ENCODE measurements at places on chromosomes 6 and 20.
A peak's percentile ranks its signal among the peaks of the same experiment; 100 is the strongest.

- DNase-seq: no peak
Measured at GRCh38 chr6:30601815-30602641, 15.0 kb downstream of the PPP1R10 start.

GRCh38 chr6:162184465-162184864 is 543.1 kb downstream of the PRKN start:
- no peak for DNase-seq

- DNase-seq: no peak
Measured at GRCh38 chr6:154602296-154602695, 91.8 kb upstream of the CNKSR3 start.

DNA sequence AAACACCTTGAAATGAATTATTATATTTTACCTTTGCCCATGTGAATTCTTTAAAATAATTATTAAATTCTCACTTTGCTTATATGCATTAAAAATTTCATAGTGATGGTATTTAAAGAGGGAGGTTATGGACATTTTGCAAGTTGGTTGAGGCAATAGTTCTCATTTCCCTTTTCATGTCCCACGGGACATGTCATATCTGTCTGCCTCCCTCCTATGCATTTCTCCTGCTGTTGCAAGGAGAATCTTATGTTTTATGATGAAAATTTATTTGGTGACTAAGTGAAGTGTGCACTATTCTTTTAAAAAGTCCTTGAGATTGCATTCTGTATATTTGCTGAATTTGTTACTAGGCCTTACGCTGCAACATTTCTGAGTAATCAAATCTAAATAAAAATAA is 67.2 kb downstream of the UTRN start:
- DNase-seq: no peak

DNA sequence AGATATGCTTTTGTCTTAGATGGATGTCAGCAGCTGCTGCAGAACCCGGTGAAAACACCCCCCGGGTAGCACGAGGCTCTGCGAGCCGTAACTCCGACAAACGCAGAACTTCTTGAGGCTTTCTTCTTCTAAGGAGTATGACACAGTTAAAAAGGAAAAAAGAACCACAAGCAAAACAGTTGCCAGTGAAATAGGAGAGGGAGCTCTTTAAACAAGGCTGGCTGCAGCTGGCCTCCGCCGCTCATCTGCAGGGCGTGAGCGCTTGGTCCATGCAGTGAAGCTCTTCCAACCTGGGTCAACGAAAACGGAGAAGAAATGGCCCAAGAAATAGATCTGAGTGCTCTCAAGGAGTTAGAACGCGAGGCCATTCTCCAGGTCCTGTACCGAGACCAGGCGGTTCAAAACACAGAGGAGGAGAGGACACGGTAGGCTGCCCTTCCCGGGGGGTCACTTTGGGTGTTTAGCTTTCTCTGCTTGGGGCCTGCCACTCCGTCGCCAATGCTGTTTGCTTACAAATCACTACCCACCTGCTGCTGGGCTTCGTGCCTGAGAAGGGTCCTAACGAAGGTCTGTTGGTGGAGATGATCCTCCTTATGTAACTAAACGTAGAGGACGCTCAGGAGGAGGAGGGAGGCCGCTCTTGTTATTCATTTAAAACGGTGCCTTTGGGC is 13.2 kb downstream of the SYTL3 start:
- no peak for DNase-seq

- no peak for DNase-seq
Measured at GRCh38 chr6:140480852-140481251, 1106.4 kb upstream of the CITED2 start.

- no peak for DNase-seq
Measured at GRCh38 chr6:151101161-151101815, 138.5 kb upstream of the AKAP12 start.

DNA sequence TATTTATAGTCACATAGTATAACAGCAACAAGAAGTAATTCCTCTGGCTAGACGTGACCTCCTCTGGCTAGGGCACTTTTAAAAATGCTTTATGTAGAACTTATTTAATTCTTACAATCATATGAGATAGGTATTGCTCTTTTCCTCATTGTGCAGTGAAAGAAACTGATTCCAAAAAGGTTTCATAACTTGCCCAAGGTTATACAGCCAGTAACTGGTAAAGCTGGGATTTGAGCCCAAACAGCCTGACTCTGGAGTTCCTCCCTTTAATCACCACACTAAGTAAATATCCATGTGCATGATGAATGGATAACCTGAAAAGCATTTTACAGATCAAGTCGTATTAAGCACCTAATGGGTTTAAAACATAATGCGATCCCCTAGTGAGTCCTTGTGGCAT is 214.6 kb downstream of the PRL start:
- DNase-seq: no peak

GRCh38 chr20:44738813-44739477 is 6.7 kb upstream of the KCNK15 start:
- peak; percentile 83 for DNase-seq

DNA sequence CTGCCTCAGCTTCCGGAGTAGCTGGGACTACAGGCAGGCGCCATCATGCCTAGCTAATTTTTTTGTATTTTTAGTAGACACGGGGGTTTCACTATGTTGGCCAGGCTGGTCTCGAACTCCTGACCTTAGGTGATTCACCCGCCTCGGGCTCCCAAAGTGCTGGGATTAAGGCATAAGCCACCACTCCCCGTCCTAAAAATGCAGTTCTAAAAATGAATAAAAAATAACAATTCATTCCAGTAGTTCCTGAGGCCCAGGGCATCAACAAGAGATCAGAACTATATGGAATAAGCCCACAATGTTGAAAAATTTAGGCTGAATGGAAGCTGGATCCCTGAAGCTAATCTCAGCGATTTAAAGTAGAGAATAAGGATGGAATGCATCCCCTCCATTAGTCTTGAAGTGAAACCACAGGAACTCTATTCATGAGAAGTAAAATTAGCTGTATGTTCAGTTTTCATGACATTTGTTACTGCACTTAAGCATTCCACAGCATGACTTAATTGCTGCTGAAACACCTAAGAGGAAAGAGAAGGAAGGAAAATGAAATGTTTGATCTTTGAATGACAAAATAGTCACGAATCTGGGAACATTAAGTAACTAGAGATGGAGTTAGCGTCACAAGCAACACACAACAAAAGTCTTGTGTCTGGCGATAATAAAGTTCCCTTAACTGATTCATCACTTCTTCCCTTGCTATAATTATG is 80.4 kb upstream of the RIPOR2 start:
- no peak for DNase-seq

DNA sequence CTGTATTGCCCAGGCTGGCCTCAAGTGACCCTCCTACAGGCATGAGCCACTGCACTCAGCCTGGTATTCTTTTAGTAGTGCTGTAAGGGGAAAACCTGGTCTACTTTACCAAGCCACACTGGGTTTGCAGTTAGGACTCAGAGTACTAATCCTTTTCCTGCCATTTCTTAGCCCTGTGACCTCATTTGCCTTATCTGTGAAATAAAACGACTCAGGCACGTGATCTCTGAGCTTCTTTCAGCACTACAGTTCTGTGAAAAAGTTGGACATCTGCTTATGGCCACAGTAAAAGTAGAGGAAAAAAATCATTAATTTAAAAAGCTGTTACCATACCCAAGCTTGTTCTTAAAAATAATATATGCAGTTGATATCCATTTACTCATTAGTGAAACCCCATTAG is 1007.5 kb downstream of the KIF16B start:
- DNase-seq: no peak

- no peak for DNase-seq
Measured at GRCh38 chr6:97813889-97814567, 531.0 kb upstream of the MMS22L start.

- no peak for DNase-seq
Measured at GRCh38 chr20:40551125-40551530, 137.9 kb downstream of the MAFB start.

GRCh38 chr20:44776980-44777379 is 31.3 kb downstream of the KCNK15 start:
- DNase-seq: peak; percentile 22

GRCh38 chr6:101086473-101086872 is 205.3 kb upstream of the ASCC3 start:
- no peak for DNase-seq

GRCh38 chr6:39213195-39213920 is 15.9 kb downstream of the KCNK5 start:
- no peak for DNase-seq

DNA sequence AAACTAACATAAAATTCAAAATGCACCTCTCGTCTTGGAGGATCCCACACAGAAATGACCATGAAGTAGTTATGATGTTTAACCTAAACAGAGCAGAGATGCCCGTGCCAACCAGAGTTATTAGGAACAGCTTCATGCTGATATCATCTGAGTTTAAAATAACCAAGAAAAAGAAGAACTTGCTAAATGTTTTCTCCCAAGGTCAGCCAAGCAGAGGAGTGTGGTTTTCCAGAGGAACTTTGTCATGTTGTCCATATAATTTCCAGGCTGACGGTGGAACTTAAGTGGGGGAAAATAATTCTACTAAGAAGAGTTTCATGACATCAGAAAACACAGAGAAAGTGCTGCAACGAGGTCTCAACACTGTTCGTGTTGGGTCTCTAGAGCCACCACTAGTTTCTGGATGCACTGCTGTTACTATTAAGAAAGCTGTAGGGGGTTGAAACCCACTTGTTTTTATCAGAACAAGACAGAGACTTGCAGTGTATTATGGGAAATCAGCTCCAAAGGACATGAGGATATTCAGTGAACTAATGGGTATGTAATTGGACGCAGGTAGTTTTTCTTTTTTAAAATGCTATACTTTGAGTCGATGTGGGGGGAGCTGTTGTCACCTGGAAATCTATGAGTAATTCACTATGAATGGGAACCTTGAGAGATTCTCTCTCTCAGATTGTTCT is 5.2 kb downstream of the AGPAT4 start:
- DNase-seq: peak; percentile 56

GRCh38 chr6:104771258-104771832 is 88.4 kb downstream of the HACE1 start:
- DNase-seq: peak; percentile 51

- DNase-seq: no peak
Measured at GRCh38 chr6:157584036-157584435, 203.0 kb downstream of the ZDHHC14 start.

DNA sequence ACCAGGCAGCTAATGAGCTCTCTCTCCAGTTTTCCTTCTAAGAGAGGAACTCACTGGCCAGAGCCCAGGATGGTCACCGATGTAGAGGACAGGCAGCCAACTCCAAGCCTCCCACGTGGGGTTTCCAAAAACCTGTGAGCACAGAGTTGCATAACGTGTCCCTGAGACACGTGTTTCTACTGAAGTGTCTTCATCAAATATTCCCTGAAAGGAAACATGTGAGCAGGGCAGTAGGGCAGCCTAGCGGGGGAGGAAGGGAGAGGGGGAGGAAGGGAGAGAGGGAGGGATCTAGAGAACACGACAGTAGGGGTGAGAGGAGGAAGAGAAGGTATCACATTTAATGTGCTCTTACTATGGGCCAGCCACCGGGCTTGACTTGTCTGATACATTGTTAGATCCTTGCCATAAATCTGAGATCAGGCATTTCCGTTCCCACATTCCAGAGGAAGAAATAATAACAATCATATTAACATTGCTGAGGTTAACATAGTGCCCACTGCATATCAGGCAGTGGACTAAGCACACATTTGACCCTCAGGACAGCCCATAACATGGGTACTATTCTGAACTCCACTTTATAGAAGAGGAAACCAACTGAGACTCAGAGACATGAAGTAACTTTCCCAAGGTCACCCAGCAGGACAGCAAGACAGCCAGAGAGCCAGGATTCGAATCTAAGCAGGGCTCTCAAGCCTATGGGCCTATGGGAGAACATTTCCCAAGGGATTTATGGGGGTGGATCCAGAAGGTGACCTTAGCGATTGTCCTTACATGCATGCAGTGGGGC is 4.5 kb upstream of the SYS1 start:
- no peak for DNase-seq

DNA sequence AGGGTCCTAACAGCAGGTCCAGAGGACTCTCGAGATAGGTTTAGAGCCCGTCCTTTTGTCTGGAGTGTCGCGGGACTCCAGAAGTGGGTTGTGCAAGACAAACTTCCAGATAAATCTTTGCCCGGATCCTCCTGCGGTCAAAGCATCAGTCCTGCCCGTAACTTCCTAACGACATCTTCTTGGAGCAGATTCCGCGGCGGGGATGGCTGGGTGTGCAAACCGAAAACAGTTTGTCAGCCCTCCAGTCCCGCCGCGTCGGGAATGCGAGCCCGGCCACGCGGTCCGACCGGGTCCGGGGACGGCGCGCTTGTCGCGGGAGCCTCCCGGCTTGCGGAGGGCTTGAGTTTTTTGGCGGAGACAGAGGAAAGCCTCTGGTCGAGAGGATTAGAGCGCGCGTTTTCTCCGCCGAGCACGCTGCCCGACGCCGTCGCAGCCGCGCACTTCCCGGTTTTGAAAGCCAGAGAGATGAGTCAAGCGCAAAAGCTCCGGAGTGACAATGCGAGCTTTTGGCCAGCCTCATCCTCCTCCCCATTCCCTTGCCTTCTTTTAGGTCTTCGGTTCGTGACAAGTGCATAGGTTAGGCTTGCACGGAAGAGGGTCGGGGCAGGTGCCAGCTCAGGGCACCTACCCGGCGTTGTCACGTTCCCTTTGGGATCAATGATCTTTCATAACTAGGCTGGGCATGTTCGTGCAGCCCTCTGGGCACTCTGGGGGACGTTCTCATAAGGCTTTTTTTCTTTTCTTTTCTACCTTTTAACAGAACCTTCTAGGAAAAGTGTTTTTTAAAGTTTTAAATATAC is 91.3 kb upstream of the PRDM1 start:
- DNase-seq: peak; percentile 31

DNA sequence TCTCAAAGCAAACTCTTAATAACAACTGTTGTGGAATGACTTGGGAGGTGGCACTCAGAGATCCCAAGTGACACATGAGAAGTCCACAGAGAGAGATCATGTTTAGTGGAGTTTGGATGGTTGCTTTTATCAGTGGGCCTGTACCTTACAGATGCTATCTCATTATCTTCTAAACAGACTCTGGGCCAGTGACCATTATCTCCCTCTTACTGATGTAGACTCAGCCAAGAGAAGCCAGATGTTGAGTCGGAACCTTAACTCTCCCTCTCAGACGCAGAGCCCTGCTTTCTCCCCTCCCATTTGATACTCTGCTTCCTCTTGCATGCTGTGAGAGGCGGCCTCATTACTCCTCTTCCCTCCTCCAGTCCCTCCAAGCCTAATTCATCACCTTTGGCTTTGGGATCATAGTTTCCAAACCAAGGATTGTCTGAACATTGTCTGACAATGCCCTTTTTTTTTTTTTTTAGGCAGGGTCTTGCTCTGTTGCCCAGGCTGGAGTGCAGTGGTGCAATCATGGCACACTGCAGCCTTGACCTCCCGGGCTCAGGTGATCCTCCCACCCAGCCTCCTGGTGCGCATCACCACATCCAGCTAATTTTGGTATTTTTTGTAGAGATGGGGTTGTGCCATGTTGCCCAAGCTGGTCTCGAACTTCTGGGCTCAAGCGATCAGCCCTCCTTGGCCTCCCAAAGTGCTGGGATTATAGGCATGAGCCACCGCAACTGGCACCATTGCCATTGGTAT is 4.5 kb upstream of the DDR1 start:
- peak; percentile 50 for DNase-seq

- no peak for DNase-seq
Measured at GRCh38 chr20:57301026-57301425, 28.6 kb upstream of the SPO11 start.

DNA sequence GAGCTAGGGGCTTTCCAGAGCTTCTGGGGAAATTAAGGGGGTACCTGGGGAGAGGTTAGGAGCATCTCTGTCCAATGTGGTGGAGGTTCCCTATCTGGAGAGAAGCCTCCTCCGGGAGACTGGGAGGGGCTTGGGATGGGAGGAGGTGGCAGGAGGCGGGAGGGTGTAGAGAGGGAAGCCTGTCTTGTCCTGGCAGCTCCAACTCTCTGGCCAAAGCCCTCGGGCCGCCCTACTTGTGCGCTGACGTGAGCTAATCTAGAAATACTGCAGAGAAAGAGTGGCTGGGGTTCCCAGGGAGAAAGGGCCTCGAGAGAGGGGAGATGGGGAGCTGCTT is 1.6 kb upstream of the SLC32A1 start:
- no peak for DNase-seq
